ENCODE measurements at places on chromosomes 6 and 20.

GRCh38 chr6:93820465-93821082 is 401.2 kb upstream of the EPHA7 start:
- no peak for DNase-seq

DNA sequence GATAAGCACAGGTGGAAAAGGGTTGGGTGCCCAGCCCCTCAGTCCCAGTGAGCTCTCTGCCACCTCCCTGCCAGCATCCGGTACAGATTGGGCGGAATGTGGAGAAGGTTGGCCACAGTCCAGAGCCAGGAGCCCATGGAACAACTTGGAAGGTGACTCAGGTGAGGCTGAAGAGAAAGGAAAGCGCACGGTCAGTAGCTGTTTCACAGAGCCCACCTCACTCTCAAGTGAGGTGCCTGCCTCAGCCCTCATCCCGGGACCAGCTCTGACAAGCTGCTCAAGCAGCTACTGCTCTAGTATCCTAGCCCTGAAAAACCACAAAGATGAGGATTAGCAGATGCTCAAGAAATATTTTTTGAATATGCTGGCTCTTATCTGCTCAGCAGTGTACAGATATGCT is 1.1 kb upstream of the MMP24OS start:
- no peak for DNase-seq

DNA sequence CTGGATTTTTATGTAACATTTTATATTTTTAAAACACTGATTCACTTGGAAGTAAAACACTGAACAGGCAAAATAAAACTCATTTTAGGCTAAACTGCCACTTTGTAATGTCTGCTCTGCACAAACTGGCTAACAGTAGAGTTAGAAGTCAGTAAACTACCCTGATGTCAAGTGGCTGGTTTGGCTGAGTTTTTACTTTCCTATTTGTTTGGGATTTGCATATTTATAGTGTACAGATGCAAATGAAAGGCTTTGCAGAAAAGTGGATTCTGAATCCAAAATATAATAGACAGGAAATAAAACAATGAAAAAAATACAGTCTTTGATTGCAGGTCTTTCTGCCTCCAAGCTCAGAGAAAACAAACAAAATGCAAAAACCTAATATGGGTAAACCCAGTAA is 213.1 kb downstream of the CDH26 start:
- no peak for DNase-seq

DNA sequence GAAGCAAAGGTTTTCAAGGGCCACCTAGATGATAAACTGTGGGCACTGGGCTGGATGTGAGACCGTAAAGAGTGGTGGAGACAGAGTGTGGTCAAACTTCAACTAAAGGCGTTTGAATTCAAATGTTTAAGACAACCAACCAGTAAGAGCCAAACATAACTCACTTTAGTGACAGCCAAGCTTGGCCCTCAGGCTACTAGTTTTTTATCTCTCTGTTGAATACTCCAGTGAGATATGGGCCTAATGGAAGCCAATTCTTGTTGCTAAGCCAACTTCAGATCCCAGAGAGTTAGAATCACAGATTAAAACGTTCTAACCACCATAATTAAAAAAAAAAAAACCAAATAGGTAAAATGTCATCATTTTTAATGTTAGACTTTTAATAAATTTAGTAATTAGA is 57.3 kb downstream of the TRMT6 start:
- no peak for DNase-seq

- DNase-seq: no peak
These were observed 43.4 kb upstream of the RNF144B start for GRCh38 chr6:18343741-18344140.

DNA sequence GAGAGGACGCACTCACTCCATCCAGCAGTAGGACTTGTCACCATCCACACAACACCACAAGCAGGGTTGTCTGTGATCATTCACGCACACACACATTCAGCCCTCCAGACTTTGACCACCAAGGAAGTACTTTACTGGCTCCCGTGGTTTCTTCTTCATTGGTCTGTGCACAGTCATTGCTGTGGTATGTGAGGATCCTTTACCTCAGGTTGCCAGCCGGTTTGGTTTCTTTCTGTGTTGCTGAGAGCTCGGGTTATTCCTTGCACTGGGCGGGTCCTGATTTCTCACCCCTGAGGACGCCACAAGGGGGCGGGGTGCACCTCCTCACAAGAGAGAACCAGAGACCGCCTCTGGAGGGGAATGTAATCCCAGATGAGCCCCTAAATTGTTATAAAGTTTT is 11.2 kb downstream of the SLC35A1 start:
- no peak for DNase-seq

DNA sequence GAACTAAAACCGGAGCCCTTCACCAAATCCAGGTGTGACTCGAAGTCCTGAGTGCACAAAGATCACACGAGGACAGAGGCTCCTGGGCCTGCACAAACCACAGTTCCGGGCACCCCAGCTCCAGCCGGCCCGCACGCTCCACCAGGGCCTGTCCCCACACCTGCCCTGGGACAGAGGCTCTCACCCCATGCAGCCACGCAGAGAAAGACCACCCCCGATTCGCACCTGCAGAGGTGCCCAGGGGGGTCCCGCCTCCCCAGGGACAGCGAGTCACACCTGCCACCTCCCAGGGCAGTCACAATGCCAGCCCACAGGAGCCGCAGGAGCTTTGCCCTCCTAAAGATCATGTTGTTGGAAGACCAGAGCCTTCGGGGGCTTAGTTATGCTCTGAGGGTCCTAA is 25.4 kb upstream of the MRGBP start:
- no peak for DNase-seq

DNA sequence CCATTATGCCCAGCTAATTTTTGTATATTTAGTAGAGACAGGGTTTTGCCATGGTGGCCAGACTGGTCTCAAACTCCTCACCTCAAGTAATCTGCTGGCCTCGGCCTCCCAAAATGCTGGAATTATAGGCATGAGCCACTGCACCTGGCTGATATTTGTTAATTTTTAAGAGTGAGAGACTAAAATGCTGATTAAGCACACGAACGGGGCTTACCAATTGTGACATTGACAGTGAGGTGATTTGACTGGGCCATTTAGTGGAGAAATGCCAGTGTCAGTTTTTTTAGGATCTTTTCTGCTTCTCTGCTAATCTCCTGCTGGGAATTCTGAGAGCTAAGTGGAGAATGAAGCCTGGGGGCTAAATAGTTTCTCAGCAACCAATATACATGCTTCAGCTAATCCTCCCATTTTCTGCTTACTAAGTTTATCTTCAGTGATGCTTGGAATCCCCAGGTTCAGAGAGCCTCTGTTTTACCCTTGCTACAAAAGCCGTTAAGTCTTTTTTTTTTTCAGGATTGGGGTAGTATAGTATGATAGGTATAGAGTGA is 9.8 kb upstream of the DEFB123 start:
- DNase-seq: no peak

- no peak for DNase-seq
These were observed 323.3 kb downstream of the BMP2 start for GRCh38 chr20:7090811-7091210.

GRCh38 chr6:133991096-133991593 is 38.1 kb downstream of the TBPL1 start:
- no peak for DNase-seq

- DNase-seq: no peak
These were observed 22.1 kb upstream of the TINAG start for GRCh38 chr6:54286141-54286540.

DNA sequence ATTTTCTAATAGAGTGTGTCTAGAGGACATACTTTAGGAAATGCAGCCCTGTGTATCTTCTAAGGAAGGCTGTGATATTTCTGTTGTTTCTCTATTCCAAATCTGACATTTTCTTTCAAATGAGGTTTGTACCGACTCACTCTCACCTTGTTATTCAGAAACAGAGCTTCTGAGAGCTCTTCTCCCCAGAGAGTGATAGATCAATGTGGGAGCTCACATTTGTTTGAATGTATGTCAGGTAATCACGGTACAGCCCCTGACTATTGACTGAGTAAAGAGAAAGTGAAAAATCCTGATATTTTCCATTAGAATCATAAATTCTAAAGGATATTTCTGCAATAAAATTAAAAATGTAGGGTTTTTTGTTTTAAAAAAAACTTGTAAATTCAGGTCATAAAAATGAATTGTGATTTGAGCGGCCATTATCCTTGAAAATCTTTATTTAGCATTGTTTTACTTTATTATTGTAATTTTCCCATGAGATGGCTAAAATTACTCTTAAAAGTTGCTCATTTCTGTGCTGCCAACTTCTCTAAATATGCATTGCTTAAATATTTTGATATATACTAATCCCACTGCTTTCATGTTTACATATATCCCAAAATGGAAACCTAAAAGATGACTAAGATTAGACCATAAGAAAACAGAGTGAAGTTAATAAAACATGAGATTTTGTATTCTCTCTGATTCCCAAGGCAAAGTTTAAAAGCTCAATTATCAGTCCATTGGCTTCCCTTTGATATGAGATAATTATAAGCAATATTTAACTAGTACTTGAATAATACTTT is 1226.8 kb upstream of the CITED2 start:
- no peak for DNase-seq

DNA sequence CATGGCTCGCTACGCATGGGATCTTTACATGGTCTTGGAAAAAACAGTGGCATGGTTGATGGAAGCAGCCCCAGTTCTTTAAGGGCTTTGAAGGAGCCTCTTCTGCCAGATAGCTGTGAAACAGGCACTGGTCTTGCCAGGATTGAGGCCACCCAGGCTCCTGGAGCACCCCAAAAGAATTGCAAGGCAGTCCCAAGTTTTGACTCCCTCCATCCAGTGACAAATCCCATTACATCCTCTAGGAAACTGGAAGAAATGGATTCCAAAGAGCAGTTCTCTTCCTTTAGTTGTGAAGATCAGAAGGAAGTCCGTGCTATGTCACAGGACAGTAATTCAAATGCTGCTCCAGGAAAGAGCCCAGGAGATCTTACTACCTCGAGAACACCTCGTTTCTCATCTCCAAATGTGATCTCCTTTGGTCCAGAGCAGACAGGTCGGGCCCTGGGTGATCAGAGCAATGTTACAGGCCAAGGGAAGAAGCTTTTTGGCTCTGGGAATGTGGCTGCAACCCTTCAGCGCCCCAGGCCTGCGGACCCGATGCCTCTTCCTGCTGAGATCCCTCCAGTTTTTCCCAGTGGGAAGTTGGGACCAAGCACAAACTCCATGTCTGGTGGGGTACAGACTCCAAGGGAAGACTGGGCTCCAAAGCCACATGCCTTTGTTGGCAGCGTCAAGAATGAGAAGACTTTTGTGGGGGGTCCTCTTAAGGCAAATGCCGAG is 78.2 kb downstream of the ASXL1 start:
- no peak for DNase-seq

DNA sequence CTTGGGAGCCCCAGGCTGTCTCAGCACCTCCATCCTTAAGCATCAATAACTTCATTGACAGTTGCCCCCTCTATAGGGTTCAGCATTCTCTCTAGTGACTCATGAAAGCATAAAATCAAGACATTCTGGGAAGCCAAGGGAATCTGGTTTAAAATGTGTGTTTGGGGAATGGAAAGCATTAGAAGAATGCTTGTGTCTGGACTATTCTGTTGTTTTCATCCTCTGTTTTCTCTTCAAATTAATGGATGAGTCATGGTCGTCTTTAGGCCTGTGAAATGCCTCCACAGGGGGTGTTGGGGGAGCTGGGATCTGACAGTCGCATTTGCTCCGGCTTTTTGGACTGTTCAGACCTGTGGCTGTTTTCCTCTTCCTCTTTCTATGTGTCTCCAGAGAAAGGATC is 279.7 kb downstream of the CDC5L start:
- DNase-seq: no peak

- DNase-seq: no peak
These were observed 643 bp downstream of the CD24 start for GRCh38 chr6:106973836-106974335.

GRCh38 chr20:44460795-44461141 is 14.9 kb upstream of the TTPAL start:
- no peak for DNase-seq

GRCh38 chr6:160534050-160534696 is 129.9 kb downstream of the LPA start:
- peak; percentile 24 for DNase-seq

- no peak for DNase-seq
These were observed 221.3 kb downstream of the QKI start for GRCh38 chr6:163635731-163636364.

- no peak for DNase-seq
These were observed 6.8 kb downstream of the CGA start for GRCh38 chr6:87088076-87088475.

- no peak for DNase-seq
These were observed 31.8 kb upstream of the ZNF133 start for GRCh38 chr20:18256440-18257090.

DNA sequence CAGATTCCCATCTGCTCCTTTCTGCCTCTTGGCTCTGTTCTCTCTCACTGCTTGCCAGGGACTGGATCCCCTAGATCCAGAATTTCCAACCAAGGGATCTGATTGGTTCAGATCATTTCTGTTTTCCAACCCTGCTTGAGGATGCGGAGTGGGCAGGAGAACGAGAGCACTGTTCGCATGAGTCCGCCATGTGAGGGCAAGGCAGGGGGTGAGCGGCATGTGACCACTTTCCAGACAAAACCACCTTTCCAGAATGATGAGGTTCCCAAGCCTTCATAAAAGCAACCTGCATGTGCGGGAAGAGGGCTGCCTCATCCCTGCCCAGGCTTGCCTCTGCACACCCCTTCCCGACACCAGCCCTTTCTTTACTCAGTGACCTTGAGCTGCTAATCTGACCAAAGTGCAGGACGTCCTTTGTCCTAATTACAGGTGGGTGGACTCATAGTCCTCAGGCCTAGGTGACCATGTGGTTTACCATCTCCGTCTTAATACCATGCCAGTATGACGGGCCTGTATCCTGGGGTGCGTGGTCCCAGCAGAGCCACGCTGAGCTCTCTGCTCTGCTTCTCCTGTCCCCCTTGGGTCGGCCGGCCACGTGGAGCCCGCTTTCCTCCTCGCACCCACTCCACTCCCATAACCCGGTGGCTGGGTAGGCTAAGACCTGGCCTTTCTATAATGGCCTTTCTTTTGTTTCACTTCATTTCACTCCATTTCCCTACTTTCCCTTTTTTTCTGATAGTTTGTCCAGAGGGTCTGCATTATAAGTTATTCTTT is 14.4 kb downstream of the NQO2 start:
- no peak for DNase-seq

- DNase-seq: peak; percentile 63
These were observed 25.3 kb upstream of the TOP1 start for GRCh38 chr20:41003143-41003935.

- DNase-seq: no peak
These were observed 20.4 kb upstream of the FOXF2 start for GRCh38 chr6:1368940-1369339.

Data from stimulated activated CD4-positive, alpha-beta T cell treated with anti-CD3 and anti-CD28 coated beads, Interleukin-12 subunit alpha, Interleukin-12 subunit beta, amount 100 ng/mL, for 48 hours (primary cell).